EL (cell line): ENCODE measurements at places on chromosomes 3 and 15.

DNA sequence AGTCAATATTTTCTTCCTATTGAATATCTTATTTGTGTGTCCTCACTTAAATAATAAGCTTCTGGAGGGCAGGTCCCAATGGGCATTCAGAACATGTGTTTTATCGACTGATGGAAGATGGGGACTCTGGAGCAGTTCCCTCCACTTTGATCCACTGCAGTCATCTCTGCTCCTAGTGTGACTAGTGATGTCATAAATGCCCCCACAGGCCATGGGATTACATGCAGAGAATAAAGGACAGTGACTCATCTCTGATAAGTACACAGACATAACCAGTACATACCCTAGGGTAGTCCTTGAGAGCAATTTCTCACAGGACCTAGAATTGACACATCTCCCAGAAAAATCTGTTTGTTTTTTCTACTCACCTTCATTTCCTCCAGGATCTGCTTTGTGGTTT is 49.4 kb upstream of the FMN1 start:
- DNase-seq, result peak; percentile 78

DNA sequence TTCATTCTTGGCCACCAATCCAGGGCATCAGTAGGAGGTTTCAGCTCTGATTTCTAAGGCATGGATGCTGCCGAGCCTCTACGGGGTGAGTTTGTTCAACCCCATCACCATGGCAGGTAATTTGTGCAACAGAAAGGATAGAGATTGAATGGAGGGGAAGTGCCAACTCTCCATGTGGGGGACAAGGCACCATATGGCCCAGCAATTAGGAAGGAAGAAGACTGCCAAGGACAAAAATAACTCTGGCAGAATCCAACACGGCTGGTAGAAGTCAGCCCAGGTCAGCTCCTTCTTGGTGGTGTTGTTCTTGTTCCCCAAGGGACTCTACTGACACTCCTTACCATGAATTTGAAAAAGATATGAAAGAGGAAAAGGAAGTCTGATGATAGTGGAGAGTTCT is 503.9 kb downstream of the MAGI1 start:
- no peak for DNase-seq

DNA sequence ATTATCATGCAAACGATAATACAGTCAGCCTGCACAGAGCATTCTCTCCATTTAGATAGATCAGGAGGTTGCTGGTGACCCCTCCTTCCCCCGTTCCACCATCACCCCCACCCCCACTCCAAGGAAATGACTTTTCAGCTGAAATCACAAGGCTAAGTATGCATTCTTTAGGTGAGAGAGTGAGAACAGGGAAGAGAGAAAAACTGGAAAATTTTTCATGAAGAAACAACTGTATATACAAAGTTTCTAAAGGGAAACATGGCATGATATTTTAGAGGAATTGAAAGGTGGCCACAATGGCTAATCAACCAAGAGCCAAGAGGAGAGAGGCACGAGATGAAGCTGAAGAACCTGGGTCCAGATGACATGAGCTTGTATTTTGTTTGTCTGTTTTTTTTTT is 22.2 kb downstream of the BCL2A1 start:
- DNase-seq, result no peak

DNA sequence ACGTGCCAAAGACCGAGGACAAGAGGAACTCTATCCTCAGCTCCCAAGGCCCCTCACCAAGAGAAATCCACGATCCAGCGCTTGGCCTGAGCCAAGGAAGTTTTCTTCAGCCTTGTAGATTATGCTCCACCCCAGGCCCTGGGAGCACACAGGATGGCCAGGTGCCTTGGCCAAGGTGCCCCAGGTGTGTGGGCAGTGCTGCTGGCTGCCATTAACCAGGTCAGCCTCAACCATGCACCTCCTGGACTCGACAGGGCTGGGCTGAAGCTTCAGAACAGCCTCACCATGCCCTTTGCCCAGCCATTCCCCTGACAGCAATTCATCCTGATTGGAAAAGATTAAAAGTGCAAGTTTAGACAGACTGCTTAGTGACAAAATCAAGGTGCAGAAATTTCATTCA is 10.9 kb upstream of the MESP1 start:
- no peak for DNase-seq

DNA sequence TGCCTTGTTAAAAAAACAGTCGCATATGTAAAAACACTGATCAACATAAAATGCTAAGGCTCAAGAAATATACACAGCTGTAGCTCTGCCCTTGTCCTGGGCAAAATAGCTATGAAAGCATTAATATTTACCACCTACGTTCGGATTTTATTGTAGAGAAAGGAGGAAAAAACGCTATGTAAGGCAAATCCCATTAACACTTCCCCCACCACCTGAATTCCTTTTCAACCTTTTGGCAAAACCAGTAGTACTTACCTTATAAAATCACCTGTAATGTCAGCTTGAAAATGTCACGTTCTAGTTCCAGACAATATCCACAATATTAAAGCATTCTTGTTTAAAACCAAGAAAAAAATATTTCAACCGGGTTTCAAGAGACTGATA is 3.6 kb downstream of the TRA2B start:
- DNase-seq, result no peak

GRCh38 chr3:17035033-17035432 is 150.3 kb downstream of the PLCL2 start:
- no peak for DNase-seq

DNA sequence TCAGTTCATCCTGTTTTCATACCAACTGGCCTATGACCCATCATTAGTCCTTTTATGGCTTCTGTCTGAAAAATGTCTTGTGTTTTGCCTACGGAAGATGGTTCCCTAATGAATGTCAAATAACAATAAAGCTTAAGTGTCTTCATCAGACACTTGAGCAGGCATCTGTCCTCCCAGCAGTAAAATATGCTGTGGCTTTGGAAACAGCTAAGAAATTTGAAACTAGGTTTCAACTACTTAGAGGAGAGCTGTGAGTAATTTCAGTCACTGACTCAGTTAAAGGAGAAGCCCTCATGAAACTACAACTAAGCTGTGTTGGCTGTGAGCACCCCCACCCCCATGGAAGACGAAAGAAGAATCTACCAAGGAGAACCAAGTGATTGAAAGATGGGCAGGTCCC is 409.4 kb upstream of the PPP2R3A start:
- no peak for DNase-seq

DNA sequence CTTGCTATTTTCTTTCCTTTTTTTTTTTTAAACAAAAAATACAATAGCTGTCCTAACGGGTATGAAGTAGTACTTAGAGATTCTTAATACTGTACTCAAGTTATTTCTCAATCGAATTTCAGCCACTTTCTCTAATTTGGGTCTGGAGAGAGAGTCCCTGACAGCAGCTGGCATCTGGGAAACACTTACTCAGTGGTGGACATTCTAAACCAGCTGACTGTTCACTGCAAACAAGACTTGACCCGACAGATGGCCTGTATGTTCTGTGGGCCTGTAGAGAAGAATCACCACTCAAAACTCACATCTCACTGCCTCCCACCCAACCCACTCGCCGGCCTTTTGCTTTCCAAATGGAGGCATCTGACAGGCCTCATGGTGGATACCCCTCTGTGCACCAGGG is 199.6 kb downstream of the ATP10A start:
- no peak for DNase-seq

DNA sequence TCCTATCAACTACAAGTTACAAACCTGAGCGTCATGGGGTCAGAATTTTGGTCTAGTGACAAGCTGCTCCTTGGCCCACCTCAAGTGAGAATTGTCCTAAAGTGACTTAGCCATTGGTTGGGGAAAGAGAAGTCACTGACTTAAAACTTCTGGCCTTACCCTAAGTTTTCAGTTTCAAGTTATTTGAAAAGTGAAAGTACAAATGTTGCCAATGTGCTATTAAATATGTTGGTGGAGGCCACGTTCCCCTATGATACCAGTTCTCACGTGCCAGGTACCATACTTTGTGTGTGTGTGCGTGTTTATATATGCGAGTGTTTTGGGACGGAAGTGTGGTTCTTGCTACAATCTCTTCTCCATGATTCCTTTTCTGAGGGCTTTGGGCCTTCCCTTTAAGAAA is 22.6 kb upstream of the RASGRP1 start:
- DNase-seq, result no peak

GRCh38 chr3:195162033-195162669 is 108.8 kb downstream of the XXYLT1 start:
- no peak for DNase-seq

- no peak for DNase-seq
These were observed 35.8 kb upstream of the THRB start for GRCh38 chr3:24530471-24530870.

DNA sequence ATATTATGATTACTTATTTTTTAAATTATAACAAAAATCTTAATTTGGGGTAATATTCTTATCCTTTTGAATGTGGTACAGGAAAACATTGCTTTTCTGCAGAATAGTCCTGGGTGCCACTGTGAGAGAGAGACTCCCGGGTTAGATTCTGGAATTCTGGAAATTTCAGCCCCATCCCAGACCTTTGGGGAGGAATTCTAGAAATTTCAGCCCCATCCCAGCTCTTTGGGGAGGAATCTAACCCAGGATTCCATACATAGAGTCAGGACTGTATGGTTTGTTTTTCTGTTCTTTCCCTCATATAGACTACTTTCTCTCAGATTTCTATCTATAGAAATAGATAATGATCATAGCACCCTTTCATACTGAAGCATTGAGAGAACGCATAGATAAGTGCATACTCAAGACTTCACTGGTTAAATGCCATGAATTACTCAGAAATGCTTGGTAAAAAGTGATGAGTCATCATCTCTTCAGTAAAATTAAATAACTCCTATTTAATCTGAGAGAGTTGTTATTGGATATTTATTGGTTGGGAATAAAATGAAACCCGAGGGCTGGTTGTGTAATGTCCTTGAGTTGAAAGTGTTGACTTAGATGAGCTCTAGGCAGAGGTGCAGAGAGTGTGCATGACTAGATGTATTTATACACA is 8.3 kb downstream of the EIF2AK4 start:
- peak; percentile 70 for DNase-seq

- peak; percentile 50 for DNase-seq
These were observed 25.6 kb downstream of the HACD2 start for GRCh38 chr3:123559040-123559861.

DNA sequence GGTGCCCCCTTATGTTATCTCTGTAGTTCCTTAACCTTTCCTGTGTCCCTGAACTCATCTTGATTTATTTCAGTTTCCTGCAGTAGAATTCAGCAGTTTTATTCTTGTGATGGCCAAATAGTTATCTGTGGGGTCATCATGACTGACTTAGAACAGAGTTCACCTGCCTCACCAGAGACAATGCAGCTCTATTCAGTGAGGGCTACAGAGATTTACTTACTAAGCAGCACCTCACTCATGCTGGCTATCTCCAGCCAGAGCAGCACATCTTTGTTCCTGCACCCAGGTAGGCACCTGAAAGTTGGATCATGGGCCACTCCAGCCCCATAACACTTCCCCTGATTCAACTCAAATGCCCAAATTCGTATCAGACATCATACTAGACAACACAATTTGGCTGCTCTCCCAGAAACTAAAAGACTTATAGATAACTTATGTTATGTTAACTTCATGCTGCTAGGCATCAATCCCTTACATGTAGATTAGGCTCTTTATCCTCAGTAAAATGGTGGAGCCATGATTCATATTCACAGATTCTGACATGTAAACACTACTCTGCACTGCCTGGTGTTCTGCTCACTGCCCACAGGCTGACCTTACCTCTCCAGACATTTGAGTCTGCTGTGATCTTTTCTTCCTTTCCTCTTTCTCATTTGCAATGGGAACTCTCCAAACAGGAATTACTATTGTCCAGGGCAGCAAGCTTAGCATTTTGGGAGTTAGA is 9.3 kb upstream of the GOLGB1 start:
- DNase-seq, result no peak

- DNase-seq, result peak; percentile 19
These were observed 16.2 kb downstream of the LCMT2 start for GRCh38 chr15:43314171-43314570.

- no peak for DNase-seq
These were observed 4.4 kb downstream of the ACAP2 start for GRCh38 chr3:195438371-195438770.

DNA sequence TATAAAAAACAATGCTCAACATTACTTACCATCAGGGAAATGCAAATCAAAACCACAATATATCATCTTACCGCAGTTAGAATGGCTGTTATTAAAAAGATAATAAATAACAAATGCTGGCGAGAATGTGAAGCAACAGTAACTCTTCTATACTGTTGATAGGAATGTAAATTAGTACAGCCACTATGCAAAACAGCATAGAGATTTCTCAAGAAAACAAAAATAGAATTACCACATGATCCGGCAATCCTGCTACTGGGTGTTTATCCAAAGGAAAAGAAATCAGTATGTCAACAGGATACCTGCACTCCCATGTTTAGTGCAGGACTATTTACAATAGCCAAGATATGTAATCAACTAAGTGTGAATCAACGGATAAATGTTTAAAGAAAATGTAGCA is 48.1 kb downstream of the ADAM10 start:
- DNase-seq, result no peak

DNA sequence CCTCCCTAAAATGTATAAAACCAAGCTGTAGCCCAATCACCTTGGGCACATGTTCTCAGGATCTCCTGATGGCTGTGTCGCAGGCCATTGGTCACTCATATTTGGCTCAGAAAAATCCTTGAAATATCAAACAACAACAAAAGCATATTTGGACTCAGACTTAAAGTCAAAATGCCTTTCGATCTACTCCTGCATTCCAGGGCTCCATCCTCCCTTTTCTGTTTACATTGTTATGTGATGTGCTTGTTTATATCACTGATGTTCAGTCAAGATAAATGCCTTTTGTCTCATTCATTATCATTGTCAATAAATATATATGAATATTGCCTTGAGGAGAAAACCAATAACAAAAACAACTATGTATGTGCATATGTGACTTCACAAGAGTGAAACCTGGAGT is 31.7 kb downstream of the HGD start:
- DNase-seq, result peak; percentile 44

DNA sequence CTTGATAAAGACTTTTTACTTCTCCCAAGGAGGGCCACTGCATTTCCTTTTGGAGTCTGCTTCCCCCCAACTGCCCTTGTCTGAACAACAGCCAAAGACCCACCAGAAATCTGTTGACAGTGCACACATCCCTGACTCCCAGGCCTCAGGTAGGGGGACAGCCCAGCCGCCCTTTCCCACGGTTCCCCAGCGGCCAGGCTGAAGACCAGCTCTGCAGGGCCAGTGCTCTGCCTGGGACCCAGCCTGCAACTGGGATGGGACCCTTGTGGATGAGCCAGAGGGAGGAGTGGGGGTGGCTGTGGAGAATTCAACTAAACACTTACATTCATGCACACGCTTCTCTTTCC is 8.1 kb upstream of the PRR23E start:
- DNase-seq, result no peak

- peak; percentile 5 for DNase-seq
These were observed 6.1 kb downstream of the OR5H15 start for GRCh38 chr3:98172621-98173020.

GRCh38 chr3:168925568-168925967 is 737.9 kb downstream of the MECOM start:
- DNase-seq, result no peak

DNA sequence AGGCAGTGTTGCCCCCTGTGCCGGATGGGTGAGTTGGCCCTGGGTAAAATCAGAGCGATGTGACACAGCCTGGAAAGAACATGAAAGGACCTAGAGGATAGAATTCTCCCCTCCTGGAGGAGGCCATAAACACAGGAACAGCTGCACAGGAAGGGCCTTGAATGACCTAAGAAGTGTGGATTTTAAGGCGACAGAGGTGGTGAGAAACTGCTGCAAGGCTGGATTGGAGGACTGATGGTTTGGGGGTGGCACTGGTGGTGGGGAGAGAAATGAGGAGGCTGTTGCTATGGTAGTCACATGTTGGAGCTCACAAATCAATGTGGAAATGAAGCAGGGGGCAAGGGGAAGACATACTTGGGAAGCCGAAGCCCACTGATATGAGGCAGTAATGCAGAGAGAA is 13.8 kb downstream of the XIRP1 start:
- peak; percentile 34 for DNase-seq

- DNase-seq, result peak; percentile 68
These were observed 59.3 kb upstream of the CHMP2B start for GRCh38 chr3:87167628-87168456.
